ENCODE measurements at places on chromosomes 16 and 17.

DNA sequence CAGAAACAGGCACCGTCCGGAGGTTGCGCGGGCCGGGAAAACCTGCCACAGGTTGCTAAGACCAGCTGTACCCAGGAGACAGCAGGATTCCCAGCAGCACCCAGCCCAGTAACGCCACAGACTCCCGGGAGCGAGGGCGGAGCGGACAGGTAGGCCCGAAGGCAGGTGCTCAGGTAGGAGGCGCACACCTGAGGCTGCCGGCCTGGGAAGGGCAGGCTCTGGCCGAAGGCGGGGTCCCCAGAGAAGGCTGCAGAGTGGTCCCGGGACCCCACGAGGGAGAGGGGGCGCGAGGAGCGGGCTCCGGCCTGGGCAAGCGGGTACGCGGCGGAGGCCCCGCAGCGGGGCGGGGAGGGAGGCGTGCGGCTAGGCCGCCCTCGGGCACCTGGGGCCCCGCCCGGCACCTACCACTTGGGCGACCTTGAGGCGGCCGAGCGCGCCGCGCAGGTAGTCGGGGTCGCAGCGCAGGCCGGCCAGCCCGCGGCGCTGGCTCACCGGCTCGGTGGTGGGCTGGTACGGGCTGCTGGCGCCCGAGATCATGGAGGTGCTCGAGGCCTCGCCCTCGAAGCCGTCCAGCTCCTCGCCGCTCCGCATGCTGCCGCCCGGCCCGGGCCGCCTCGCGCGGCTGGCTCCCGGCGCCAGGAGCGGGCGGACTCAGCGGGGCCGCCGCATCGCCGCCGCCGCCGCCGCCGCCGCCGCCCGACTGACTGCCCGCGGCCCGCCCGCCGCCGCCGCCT lies 441 bp downstream of the CMTM4 start:
- no peak for DNase-seq

DNA sequence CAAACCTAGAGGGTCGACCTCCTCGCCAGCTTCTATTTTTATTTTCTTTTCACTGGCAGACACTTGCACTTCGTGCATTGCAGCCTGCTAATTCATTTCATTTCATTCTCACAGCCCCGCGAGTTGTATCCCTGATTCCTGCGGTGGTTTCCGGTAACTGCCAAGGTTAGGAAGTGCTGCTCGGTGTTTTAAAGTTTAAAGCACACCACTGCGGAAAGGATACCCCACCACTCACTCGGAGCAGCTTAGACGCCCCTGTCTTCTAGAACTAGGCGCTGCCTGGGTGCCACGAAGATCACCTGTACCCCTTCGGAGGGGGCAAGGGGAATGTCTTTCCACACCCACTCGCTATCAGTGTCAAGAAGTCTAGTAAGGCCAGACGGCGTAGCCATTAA lies 509 bp downstream of the CNEP1R1 start:
- no peak for DNase-seq

- no peak for DNase-seq
These were observed 160.6 kb downstream of the TANC2 start for GRCh38 chr17:63126607-63127006.

DNA sequence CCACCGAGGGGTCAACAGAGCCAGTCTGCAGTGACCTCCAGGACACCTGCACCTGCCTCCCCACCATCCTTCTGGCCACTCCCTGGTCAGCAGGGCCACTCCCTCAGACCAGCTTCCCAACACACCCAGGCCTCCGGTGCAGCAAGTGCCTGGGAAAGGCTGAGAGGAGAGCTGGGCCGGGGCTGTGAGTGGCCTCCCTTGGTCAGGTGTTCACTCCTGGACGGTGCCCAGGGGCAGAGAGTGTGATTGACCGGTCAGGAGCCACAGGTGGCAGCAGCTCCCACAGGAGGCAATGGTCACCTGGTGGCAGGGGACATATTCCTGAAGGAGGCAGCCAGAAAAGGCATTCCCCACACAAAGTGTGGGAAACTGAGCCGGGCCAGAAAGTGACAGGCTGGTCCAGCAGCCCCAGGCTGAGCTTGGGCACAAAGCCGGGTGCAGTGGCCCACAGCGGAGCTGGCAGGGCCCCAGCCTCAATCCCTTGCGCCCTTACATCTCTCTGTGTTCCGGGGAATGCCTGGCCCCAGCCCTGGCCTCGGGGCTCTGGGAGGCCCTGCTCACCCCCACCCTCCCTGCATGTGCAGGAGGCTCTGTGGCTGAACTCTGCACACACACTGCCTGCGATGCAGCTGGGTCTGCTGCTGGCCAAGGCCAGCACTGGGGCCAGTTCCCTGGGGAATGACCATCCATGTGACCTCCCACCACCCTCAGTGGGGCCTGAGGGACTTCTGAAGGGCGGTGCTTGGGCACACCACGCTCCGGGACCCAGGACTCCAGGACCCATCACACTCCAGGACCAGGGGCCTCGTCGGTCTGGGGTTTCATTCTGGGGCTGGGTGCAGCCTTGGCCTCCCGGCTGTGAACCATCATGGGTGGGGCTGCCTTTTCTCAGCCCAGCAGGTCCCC lies 1.2 kb upstream of the C17orf99 start:
- DNase-seq, result no peak

- no peak for DNase-seq
These were observed 4.7 kb downstream of the KRT37 start for GRCh38 chr17:41419716-41420115.
